M059J (cell line): ENCODE measurements at places on chromosomes 7 and 10. TPM values are rescaled to one million over a fixed set of nuclear protein-coding genes. Genes with fewer than 3 reads are reported as not detected.

The DYNC1I1 gene
- 2.4 and 4.4 TPM in 2 replicates for total RNA-seq

The CALCR gene
- not detected in 2 replicates for total RNA-seq

The PRKG1 gene
- total RNA-seq = 1.7 and 2.2 TPM in 2 replicates

The CYP26A1 gene
- total RNA-seq = not detected in 2 replicates

The HECTD2 gene
- 4.6 and 8.1 TPM in 2 replicates for total RNA-seq

The TRPV6 gene
- total RNA-seq = not detected in 2 replicates

DNA sequence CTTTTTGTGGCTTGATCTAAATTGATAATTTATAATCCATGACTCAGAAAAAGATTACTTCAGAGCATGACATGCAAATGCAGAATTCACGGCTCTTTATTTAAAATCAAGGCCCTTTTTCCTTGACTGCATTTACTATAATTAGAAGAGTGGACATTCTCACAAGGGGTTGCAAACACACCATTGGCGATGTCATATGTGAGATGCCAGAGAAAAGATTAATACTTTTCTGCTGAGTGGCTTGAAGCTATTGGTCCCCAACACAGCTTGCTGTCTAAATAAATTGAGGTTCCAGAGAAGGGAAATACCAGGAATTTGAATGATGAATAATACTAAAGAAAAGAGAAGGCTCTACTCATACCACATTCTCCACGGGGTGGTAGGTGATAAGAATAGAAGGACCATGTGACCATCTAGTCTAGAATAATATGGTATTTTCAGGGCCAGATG, 78.7 kb upstream of the ARID5B start:
- peak; percentile 66 for DNase-seq

- DNase-seq = no peak
These were observed 476.2 kb upstream of the COBL start for GRCh38 chr7:51792796-51793195.

- DNase-seq = no peak
These were observed 244.4 kb downstream of the ZWINT start for GRCh38 chr10:56116684-56117083.

DNA sequence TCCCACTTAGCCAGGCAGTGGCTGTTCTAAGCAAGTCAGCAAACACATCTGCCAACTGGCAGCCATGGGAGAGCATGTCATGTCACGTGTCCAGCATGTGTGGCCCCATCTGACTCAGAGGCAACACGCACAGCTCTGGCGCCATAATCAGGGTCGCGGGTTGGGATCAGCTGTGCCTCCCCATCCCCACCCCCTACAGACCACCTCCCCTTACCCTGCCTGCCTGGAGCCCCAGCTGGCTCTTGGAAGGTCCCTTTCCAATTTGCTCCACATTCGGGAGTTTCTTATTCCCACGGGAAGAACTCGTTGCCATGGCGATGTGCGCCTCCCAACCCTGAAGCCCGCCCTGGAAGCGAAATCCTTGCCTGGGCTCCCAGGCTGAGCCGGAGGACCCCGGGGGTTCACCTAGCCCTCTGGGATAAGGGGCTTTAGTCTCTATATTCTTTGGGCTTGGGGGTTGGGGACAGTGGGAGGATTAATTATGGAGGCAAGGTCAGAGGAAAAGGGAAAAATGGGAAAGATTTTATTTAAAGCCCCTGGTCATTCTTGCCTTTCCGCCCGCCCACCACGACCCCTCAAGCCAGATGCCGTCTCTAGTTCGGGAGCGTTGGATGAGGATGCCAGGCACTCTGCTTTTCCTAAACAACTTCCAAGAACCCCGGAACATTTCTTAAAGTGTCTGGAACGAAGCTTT, 283.7 kb downstream of the ZEB1 start:
- DNase-seq = peak; percentile 64

DNA sequence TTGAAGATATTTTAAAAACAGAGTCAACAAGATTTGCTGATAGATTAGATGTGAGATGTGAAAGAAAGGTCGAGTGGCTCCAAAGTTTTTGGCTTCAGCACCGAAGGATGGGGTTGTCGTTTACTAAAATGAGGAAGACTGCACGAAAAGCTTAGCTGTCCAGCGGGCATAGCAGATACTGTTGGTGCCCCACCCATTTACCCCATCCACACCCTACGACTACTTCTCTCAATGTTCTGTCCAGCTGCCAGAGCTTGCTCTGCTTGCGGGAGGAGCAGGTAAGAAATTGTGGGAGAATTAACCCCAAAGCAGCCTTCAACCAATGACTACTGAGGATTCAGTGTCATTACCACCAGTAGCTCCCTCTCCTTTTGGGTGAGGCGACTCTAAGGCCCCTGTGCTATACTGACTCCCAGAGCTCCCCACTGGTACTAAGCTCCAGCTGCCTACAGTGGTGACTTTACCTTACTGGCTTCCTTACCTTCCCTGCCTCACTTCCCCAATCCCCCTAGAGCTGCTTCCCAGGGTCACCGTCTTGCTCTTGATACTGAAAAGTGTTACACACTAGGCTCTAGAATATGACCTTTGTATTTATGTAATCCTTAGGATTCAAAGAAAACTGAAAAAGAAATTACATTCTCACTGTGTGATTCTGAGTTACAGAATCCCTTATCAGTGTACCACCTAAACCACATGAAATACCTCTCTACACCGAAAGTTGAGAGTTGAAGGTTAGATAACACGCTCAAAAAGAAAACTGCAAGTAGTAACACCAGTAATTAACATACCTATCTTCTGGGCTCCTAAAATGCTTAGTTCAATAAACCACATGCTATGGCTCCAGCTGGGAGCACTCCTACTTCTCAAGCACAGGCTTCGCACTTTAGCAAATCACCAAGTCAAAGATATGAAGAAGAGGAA, 22.3 kb downstream of the CACUL1 start:
- DNase-seq = no peak

DNA sequence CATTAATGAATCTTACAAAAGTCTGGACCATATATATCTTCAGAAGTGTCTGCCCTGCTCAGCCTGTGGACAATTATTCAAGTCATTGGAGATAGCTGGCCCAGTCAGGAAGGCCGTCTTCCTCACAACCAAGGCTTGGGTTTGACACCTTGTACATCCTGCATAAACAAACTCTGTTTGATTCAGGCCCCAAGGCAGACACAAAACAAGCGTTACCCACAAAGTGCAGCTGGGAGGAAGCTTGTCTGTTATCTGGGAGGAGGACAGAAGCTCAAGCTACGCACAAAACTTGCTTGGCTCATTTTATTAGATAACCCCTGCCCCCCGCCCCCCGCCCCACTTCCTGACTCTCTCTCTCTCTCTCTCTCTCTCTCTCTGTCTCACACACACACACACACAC, 166.9 kb upstream of the WDR11 start:
- DNase-seq = no peak

DNA sequence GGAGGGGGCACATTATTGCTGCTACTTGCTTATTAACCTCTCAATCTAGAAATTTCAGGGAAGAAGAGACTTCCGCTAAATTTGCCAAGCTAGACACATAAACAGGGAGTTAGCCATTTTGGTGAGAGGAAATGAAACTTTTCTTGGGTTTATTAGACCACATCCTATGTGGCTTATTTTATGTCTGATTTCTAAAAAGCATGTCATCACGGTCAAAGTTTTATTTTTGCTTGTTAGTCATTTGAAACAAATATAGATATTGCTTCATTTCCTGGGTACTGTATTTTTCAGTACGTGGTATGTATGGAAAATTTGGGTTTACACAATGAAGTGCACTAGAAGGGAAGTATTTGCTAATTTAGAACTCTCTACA, 144.1 kb downstream of the TCF7L2 start:
- DNase-seq = peak; percentile 22

DNA sequence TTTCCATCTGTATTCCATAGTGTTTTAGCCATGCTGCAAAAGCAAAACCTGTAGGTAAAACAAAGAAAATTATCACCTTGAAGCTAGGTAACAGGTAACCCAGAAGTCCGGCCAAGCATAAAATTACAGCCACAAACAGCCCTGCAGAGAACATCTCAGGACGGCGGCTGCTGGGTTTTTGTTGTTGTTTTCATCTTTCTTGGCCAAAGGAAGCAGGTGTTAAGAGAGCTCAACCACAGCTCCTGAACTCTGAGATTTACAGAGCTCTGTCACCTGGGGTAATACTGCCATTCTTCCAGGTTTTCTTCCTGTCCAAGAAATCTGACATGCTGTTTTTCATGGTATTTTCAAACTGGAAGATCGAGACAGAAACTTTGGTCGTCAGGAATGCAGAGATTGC, 847 bp upstream of the SCIN start:
- no peak for DNase-seq

DNA sequence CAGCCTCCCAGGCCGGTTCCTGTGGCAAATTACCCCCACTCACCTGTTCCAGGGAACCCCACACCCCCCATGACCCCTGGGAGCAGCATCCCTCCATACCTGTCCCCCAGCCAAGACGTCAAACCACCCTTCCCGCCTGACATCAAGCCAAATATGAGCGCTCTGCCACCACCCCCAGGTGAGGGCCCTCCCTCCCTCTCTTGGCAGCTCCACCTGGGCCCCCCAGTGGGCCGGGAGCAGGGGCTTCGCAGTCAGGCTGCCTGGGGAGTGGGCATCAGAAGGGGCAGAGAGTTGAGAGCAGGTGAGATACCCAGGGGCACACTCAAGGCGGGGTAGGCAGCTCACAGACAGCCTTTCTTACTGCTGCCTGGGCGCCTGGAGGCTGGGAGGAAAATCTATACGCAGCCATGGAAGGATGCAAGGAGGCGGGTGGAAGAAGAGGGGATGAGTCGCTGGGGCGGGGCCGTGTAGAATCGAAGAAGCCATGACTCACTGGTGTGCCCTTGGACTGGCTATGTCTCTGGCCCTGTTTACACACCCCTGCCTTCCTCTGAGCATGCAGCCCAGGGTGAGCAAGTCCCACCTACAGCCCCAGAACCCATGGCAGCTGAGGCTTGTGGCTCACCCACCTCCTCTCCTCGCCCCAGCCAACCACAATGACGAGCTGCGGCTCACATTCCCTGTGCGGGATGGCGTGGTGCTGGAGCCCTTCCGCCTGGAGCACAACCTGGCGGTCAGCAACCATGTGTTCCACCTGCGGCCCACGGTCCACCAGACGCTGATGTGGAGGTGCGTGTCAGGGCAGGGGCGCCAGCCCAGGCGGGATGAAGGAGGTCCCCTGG, 48.6 kb upstream of the PPIF start:
- DNase-seq = peak; percentile 98

GRCh38 chr10:93947524-93947923, 46.2 kb upstream of the PLCE1 start:
- DNase-seq = peak; percentile 8

- no peak for DNase-seq
These were observed 361.7 kb upstream of the ETV1 start for GRCh38 chr7:14351167-14351566.

DNA sequence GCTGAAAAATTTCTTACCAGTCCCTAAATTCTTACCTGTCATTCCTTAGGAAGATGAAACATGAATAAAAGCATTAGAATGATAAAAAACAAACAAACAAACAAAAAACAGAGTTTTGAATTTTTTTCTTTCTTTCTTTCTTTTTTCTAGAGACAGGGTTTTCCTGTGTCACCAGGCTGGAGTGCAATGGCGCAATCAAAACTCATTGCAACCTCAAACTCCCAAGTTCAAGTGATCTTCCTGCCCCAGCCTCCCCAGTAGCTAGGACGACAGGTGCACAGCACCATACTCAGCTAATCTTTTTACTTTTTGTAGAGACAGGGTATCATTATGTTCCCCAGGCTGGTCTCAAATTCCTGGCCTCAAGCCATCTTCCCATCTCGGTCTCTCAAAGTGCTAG, 26.5 kb downstream of the NT5C2 start:
- DNase-seq = no peak

GRCh38 chr7:130095812-130096211, 25.5 kb downstream of the KLHDC10 start:
- peak; percentile 32 for DNase-seq

DNA sequence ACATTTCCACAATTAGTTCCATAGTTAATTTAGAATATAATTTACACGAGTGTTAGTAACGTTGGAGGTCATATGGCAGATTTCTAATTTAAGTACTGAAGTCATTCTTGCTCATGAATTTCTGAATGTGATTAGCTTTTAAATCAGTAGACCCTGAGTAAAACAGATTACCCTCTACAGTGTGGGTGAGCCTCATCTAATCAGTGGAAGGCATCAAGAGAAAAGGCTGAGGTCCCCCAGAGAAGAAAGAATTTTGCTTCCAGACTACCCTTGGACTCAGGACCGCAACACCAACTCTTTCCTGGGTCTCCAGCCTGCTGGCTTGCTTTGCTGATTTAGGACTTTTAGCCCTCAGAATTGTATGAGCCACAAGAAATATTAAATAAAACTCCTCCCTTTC, 33.2 kb downstream of the IFT22 start:
- DNase-seq = no peak
